ENCODE measurements at places on chromosomes 1 and 21.

GRCh38 chr1:185398599-185398998 is 81.6 kb upstream of the IVNS1ABP start:
- DNase-seq = no peak

- no peak for DNase-seq
Measured at GRCh38 chr1:101124405-101124804, 98.8 kb upstream of the DPH5 start.

DNA sequence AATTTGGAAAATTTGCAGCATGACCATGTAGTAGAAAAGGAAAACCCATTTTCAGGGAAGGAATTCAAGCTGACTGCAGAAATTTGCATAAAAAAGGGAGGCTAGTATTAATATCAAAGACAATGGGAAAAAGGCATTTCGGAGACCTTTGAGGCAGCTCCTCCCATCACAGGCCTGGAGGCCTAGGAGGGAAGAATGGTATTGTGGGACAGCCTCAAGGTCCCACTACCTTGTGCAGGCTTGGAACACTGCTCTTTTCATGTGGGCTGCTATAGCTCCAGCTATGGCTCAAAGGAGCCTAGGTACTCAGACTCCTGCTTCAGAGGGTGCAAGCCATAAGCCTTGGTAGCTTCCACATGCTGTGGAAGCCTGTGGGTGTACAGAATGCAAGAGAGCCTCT is 139.3 kb downstream of the C1orf94 start:
- no peak for DNase-seq

GRCh38 chr1:202164271-202165037 is 4.1 kb upstream of the PTPN7 start:
- DNase-seq = no peak

- DNase-seq = no peak
Measured at GRCh38 chr1:108612496-108612895, 48.4 kb downstream of the HENMT1 start.

GRCh38 chr1:205354259-205355074 is 2.3 kb downstream of the KLHDC8A start:
- peak; percentile 58 for DNase-seq

GRCh38 chr1:180229483-180230415 is at the start of gene LHX4:
Gene LHX4, plus strand, starts transcription at chr1:180230264. Its CDS starts 266 bp downstream, at chr1:180230530.
- peak; percentile 37 for DNase-seq

Data from H4 (cell line).